Stimulated activated CD8-positive, alpha-beta memory T cell treated with anti-CD3 and anti-CD28 coated beads, Interleukin-12 subunit alpha, Interleukin-12 subunit beta, amount 100 ng/mL, for 1 hour (primary cell): ENCODE measurements at places on chromosomes 2 and 18.

- no peak for DNase-seq
Observed at GRCh38 chr2:108625186-108625827, 91.0 kb downstream of the LIMS1 start.

DNA sequence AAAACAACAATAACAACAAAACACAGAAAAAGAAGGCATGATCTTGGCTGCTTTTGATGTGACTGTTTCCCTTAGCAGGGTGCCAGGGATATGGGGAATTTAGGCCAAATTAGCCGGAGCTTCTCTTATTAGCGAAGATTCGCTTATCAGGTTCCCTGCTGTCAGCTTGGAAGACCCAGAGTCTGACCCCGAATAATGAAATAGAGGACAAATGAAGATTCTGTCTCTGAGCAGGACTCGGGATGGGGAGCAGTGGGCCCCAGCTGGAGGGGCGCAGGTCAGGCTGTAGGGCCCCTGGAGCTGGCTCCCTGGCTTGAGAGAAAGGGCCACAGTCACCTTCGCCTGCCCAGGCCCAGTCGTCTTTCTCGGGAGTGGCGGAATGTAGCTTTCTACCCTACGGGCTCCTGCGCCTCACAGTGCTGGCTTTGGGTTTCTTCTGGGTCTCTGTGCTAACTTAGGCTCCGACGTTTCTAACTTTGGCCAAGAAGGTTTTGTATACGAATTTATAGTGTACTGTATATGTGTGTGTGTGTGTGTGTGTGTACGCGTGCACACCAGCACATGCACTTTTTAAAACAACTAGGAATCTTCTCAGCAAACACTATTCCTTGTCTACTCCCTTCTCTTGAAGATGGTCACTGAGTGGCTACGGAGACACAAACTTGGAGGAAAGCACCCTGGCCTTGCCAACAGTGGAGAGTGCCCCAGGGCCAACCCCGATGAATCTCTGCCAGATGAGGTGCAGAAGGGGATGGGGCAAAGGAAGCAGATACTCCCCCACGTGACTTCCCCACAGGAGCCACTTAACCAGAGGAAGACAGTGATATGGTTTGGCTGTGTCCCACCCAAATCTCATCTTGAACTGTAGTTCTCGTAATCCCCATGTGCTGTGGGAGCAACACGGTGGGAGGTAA lies 195.6 kb upstream of the COPS8 start:
- DNase-seq = no peak

GRCh38 chr2:121596221-121597080 lies 52.8 kb downstream of the CLASP1 start:
- DNase-seq = no peak

DNA sequence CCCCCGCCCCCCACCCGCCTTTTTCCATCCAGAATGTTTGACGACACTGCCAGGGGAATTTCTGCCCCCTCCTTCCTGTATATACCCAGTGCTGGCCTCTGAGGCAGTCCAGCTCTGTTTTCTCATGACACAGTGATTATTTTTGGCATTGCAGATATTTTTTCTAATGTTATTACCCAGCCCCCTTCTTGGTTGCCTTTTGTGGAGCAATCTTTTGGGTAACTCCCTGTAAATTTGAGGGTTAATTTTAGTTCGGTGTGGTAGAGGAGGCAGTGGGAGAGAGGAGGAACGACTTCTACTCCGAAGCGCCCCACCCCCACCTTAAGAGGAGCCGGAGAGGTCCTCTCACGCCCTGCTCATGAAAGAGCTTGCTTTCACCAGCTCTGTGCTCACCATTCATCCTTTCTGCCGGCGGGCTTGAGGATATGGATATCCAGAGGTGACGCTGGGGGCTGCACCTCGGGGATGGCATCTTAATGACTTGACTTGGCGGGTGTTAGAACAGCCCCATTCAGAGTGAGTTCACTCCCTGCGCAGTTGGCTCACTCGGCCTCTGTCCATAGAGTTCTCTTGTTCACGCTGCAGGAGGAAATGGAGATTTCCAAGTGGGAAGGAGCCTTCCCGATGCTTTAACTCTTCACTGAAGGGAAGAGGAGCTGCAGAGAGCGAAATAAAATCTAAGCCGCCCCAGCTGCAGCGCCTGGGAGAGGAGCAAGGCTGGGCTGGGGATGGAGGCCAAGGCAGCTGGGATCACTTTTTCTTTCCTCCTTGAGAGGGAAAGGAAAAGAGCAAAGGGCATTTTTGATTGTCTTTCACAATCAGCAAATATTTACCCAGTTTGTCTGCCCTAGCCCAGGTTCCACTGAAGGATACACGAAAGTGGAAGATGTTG lies 38.4 kb downstream of the EPAS1 start:
- no peak for DNase-seq

DNA sequence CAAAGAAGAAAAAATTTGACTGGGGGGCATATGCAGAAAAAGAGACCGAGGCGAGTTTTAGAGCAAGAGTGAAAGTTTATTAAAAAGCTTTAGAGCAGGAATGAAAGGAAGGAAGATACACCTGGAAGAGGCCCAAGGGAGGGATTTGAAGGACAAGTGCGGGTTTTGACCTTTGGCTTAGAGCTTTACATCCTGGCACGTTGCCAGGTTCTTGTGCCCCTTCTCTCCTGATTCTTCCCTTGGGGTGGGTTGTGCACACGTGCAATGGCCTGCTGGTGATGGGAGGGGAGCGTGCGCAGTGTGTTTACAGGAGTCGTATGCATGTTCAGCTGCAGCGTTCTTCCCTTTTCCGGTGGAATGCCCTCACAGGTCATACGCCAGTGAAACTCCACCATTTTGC lies 208.8 kb downstream of the NBAS start:
- no peak for DNase-seq

- no peak for DNase-seq
Observed at GRCh38 chr2:111701266-111701665, 182.7 kb downstream of the ANAPC1 start.

GRCh38 chr2:71705171-71705960 lies 252.0 kb downstream of the DYSF start:
- no peak for DNase-seq
